ENCODE measurements at places on chromosomes 3 and 15.

DNA sequence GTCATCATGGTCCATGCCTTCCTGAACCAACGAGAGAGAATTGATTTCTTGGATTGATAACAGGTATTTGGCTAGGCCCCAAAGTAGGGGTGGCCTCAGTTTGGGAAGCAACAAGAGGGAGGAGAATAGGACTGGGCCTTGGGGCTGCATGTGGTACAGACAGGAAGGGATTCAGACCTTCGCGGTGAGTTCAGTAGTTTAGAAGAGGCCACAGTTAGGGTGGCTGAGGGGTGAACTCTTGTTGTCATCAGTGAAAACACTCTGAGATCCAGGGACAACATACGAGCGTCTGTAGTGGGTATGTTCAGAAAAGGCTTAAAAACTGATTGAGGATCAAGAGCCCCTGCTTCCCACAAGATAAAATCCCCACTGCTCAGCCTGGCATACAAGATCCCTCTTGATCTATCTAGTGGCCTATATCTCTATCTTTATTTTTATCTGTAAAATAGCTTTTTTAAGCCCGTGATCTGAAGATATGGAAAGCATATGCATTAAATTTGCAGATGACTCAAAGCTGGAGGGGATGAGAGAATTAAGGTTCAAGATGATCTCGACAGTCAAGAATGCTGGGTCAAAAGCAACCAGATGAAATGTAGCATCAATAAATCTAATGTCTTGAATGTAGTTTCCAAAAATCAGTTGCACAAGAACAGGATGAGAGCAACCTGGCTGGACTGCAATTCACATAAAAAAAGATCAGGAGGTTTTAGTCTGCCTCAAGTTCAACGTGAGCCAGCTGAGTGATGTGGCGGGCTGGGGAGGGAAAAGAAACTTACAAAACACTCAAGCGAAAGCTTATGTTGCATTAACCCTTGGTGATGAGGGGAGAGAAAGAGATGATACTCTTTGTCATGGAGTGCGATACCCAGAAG lies 221.1 kb upstream of the TLE3 start:
- no peak for DNase-seq

DNA sequence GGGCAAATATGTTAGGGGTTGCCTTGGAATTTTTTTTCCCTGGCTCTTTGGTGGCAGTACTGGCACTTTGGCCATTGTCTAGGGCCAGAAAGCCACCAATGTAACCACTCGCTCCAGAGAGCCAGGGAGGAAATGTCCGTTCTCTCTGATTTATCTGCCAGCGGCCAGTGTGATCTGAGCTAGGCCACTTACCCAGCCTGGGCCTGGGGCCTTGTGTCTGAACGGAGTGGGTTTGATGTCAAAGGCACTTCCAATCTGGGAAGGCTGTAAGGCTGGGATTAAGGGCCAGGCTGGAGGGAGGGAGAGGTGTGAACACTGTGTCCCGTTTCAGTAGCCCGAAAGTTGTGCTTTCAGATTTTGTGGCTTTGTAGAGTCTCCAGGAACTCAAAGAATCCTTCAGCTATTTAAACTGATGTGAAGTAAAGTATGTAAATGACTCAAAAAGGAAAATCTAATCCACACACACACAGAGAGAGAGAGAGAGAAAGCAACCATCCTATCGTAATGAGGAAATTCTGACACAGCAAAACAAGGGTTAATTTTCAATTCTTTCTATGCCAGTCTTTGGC lies 271.0 kb downstream of the PDZRN3 start:
- DNase-seq: no peak

- no peak for DNase-seq
These were observed 356.6 kb upstream of the UBE2E2 start for GRCh38 chr3:22846566-22846965.

DNA sequence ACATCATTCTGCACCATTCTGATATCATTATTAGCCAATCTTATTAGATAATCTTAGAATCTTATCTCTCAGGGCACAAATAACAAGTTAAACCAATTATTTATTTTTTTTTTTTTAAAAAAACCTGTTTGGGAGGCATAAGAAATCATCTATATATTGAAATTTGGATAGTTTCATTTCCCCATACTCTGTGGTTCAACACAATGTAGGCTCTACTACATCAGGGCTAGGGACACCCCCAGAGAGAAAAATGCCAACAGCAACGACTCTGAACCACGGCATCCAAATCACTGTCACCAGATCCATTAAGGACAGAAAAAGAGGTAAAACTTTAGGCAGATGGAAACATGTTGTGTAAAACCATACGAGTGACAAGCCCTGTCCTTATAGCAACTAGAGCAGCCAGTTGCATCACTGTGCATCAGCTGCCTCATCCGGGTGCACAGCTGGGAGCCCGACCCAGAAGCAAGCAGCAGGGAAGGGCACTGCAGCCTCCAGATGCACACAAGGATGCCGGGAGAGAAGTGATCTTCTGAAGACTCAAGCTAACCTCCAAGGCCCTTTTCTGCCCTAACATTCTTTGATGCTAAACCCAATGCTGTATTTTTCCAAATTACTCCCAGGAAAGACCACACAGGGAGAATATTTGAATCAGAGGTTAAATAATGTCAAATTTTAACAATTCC lies 381.1 kb downstream of the CTNNB1 start:
- no peak for DNase-seq

DNA sequence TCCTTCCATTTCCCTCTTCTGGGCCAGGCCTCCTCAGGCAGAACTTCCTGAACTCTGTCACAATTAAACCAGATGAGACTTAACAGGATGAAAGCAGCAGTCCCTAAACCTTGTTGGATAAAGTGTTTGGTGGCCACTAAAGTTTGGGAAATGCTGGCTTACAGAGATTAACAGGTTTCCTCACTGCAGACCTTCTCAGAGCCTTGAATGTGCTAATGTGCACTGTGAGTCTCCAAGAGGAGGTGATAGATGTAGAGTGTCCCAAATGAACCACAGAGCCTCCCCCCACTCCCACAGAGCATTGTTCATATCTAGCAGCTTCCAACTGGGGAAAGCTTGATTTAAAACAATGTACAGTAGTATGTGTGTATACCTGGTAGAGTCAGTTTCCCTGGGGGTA lies 42.9 kb downstream of the HAPLN3 start:
- no peak for DNase-seq

- peak; percentile 58 for DNase-seq
These were observed 462 bp downstream of the IGDCC3 start for GRCh38 chr15:65377105-65377975.

DNA sequence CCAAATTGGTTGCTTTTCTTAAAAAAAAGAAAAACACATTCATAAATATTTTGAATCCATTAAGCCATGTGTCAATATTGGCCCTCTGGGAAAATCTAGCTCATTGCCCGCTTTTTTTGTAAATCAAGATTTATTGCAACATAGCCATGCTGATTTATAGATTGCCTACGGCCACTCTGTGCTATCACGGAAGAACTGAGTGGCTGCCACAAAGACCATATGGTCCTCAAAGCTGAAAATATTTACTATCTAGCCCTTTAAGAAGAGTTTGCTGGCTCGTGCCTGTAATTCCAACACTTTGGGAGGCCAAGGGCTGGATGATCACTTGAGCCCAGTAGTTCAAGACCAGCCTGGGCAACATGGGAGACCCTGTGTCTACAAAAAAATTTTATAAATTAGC lies 45.9 kb downstream of the IL5RA start:
- DNase-seq: no peak

- no peak for DNase-seq
These were observed 36.5 kb downstream of the ATOSA start for GRCh38 chr15:52642386-52643361.

GRCh38 chr3:155641956-155642355 lies 102.9 kb downstream of the PLCH1 start:
- no peak for DNase-seq

All from H9 (cell line).